GM19239 (cell line): ENCODE measurements at places on chromosomes 11 and 22.

DNA sequence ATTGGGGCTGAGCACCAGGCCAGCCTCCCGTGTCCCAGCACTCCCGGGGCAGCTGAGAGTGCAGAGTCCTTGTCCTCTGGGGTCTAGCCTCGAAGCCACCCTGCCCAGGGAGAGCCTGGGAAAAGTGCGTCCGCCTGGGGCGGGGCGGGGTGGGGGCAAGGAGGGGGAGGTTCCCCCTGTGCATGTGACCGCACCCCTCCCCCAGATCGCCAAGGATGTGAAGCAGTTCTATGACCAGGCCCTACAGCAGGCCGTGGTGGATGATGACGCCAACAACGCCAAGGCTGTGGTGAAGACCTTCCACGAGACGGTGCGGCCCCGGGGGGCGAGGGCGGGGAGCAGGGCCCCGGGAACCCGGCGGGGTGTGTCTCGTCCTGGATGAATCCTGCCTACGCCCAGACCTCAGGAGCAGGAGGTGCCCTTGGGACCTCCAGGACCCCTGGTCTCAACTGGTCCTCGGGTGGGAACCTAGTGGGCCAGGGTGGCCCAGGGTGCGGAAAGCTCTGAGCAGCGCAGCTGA, 5.3 kb upstream of the TSSC4 start:
- DNase-seq: no peak

GRCh38 chr11:60769811-60770210, 13.1 kb downstream of the MS4A15 start:
- no peak for DNase-seq

- no peak for DNase-seq
Measured at GRCh38 chr11:72859126-72859525, 44.9 kb downstream of the ATG16L2 start.

DNA sequence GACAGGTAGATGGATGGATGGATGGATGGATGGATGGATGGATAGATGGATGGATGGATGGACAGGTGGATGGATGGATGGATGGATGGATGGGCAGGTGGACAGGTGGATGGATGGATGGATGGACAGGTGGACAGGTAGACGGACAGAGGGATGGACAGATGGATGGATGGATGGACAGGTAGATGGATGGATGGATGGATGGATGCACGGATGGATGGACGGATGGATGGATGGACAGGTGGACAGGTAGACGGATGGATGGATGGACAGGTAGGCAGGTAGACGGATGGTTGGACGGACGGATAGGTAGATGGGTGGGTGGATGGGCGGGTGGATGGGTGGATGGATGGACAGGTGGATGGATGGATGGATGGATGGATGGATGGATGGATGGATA, 24.3 kb downstream of the PDGFB start:
- DNase-seq: no peak

GRCh38 chr11:27553186-27553585, 46.6 kb upstream of the LIN7C start:
- DNase-seq: no peak

GRCh38 chr11:89612096-89612495, 98.0 kb upstream of the TRIM77 start:
- DNase-seq: no peak

GRCh38 chr22:49738566-49738965, 89.1 kb downstream of the BRD1 start:
- DNase-seq: no peak

GRCh38 chr11:72832301-72833082, 18.3 kb downstream of the ATG16L2 start:
- no peak for DNase-seq

- no peak for DNase-seq
Measured at GRCh38 chr11:16856022-16856471, 117.6 kb downstream of the C11orf58 start.

DNA sequence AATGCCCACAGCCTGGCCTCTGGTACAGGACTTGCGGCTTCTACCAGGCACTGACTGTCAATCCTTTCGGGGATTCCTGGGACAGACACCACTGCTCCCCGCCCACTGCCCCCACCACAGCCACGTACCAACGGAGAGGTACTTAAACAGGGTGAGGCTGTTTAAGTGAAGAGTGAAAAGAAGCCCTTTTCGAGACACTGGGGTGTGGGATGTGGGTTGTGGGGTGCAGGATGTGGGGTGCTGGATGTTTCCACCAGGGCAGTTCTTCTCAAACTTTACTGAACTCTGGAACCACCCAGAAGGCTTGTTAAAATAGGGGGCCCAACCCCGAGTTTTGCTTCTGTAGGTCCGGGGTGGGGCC, 34.2 kb upstream of the PRR5 start:
- no peak for DNase-seq

GRCh38 chr11:57873196-57873911, 111.8 kb downstream of the CTNND1 start:
- no peak for DNase-seq

DNA sequence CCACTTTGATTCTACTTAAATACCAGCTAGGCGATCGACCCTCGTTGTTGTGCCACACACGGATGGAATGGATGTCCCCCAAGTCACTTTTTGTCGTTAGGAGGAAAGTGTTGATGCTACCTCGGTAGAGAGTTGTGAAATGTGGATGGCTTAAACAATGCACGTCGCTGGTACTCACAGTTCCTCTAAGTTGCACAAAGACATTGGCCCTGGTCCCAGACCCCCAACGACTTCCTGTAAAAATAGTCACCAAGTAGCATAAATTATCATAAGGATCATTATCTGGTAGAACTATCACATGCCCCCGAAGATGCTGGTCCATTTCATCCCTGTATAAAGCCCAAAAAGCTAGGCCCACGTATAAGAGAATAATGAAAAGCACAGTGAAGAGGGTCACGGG, 3.8 kb downstream of the PKDREJ start:
- no peak for DNase-seq

- DNase-seq: no peak
Measured at GRCh38 chr11:117781627-117782026, 15.4 kb downstream of the DSCAML1 start.

DNA sequence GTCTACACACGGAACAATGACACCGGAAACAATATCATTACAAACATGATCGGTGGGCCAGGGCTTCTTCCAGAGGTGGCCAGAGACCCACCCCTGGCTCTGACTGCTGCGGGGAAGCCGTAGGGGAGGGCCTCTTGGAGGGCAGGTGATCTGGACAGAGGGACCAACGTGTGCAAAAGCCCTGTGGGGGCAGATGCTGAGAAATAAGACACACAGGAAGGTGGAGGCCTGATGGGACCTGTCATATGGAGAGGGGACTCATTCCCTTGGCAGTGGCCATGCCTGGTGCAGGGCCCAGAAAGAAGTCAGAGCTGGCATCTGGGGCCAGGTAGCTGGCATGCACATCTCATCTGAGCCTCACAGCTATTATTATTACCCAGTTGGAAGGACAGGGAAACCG, 1.1 kb downstream of the ALDH3B2 start:
- no peak for DNase-seq

DNA sequence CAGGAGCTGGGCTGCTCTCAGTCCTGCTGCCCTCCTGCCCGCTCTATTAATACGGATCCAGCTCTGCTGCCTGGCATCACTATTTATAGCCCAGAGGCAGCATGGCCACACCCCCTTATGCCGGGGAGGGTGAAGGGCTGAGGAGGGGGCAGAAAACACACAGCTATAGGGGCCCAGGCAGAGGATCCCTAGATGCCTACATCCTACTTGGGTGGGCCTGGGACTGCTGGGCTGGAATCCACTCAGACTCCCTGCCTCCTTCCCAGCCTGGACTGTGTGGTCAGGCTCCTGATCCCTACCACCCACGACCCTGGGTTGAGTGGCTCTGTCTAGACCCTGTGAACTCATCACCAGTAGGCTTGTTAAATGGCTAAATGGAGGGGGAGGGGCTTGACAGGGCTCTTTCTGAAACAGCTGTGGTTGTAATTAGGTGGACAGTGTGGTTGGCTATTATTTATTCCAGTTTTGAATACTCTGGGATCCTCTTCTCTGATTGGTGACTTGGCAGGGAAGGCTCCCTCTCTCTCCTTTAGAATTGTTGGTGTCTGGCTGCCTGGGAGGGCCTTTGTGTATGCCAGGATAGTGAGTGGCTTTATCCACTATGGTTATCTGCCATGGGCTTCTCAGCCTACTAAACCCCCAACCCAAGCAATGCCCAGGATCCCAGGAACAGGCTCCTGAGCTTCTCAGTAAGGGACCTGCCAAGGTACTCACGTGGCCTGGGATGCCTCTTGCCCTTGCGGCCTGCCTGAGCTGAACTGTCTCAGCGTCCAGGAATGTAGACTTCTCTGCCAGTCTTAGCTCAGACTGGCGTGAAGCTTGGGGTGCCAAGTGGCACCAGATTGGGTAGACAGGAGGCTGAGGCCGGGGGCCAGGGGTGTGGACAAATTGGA, 15.2 kb downstream of the PHLDB1 start:
- DNase-seq: no peak

- DNase-seq: no peak
Measured at GRCh38 chr11:27904358-27905055, 203.4 kb downstream of the KIF18A start.

- DNase-seq: no peak
Measured at GRCh38 chr22:37953062-37953436, 352 bp downstream of the C22orf23 start.

- no peak for DNase-seq
Measured at GRCh38 chr11:17277024-17277584, 565 bp downstream of the NUCB2 start.

DNA sequence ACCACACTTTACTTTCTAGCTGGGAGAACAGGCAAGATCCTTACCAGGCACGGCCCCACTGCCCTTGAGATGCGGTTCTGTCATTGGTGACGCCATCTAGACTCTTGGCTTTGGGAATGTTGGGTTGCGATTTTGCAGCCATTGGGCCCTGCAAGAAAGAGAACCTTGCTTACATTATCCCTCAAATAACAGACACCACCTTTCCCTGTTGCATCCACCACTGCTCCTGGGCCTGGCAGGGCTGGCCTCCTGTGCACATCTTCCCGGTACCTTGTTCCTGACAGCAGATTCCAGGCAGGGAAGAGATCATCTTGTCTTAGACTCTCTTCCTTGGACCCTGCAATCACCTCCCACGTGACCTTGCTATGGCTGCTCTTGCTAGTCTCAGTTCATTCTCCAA, 3.4 kb downstream of the DHCR7 start:
- DNase-seq: no peak

DNA sequence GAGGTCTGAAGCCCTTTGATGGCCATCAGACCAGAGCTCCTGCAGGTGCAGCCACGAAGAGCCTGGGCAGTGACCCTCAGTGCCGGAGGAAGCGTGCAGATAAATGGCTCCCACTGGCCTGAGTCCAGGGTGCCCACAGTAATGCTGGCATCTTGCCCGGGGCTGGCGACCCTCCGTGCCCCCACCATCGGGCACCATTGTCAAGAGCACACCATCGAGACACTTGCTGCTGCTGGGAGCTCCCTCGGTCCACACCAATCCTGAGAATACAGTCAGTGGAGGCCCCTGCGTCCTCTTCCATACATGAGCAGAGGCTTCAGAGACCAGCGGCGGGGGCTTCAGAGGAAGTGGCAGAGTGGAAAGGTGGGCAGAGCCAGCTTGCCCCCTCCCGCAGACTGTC, 1448.3 kb downstream of the BRD1 start:
- no peak for DNase-seq

DNA sequence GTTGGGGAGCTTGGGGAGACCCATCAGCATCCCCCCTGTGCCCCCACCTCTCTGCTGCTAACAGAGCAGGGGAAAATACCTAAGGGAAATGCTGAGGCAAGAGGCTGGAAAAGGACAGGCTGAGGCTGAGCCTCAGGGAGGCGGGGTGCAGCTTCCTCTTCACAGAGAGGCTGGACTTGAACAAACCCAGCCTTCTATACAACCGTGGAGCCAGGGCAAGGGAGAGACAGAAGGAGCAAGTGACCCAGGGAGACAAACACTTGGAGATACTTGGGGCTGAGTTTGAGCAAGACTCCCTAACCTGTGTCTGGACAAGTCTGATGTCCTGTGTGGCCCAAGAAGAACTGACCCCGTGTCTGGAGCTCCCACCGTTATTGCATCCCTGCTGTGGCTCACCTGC, at the start of gene SLCO2B1:
TSS of gene SLCO2B1 (plus strand) at position 229 of the 400 bp plus-strand sequence. CDS start 275 bp downstream, outside the sequence.
- DNase-seq: no peak

DNA sequence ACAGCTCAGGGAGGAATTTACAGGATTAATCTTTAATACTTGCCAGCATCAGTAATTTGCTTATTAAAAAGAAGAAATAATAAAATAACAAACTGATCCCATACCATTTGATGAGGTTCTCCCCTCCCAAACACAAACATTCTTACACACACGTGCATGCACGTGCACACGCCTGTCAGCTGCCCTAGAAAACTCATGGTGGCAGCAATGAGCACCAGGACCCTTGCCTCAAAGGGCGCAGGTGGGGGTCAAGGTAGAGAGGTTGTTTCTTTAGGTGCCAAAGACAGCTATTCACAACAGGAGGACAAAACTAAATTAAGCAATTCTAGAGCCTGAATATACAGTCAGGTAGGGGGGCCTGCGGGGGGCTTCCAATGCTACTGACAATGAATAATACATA, 219.3 kb downstream of the BUD13 start:
- DNase-seq: no peak

DNA sequence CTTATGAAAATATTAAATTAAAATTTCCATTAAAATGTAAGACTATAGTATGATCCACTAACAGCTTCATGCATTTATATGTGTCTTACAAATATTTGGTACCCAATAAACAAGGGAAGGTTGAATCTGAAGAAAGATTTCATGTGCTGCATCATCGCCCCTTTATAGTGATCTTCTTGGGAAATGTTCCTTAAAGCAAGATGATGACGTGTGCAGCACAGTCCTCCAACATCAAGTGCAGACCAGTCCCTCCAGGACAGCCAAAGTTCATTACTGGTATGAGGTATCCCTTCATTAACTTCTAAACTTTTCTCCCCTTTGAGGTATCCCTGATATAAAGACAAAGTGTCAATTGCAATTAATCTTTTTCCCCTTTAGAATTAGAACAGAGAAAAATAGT, 567.0 kb downstream of the METTL15 start:
- no peak for DNase-seq

- DNase-seq: no peak
Measured at GRCh38 chr22:39091126-39092081, 5.6 kb upstream of the APOBEC3H start.

GRCh38 chr11:44475114-44475686, 90.3 kb upstream of the CD82 start:
- DNase-seq: no peak

- no peak for DNase-seq
Measured at GRCh38 chr11:14789879-14790484, 102.0 kb downstream of the CYP2R1 start.

- DNase-seq: no peak
Measured at GRCh38 chr22:37802310-37803194, 5.2 kb upstream of the GCAT start.

- DNase-seq: no peak
Measured at GRCh38 chr11:126918556-126918955, 82.0 kb downstream of the KIRREL3 start.
